ENCODE measurements at places on chromosomes 2 and 18. TPM values are rescaled to one million over a fixed set of nuclear protein-coding genes. Genes with fewer than 3 reads are reported as not detected.

The KYNU gene
- 5.3 TPM for total RNA-seq

The UGT1A3 gene
- not detected for total RNA-seq

The C2orf78 gene
- total RNA-seq, result not detected

The DPP4 gene
- total RNA-seq, result 1.8 TPM

The GCG gene
- not detected for total RNA-seq

GRCh38 chr2:198692907-198693510 lies 764.7 kb downstream of the SATB2 start:
- no peak for DNase-seq

DNA sequence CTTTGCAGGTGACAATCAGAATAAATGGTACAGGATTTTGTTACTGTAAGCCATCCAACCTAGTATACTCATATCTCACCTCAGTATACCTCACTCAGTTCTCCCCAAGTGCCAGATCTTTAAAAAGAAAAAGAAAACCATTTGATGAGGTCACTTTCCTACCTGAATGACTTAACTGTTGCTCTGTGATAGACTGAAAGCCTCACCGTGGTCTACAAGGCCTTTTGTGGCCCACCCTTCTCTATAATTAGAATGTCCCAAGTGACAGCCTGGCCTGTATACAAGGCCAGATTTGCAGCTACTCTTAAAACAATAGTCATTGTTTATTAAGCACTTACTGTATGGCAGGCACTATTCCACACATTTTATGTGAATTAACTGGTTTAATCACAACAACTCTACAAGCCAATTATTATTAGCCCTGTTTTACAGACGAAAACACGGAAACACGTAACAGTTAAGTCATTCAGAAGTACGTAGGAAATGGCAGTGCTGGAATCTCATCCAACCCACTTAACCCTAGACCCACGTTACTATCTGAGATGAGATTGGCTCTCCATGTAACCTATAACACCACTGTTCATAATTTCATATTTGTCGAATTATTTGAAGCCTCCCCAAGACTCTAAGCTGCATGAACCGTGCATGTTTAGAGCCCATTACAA lies 28.3 kb downstream of the PKP4 start:
- DNase-seq, result no peak
